ENCODE measurements at places on chromosomes 16 and 17.

GRCh38 chr17:58969156-58969555 is 137.5 kb downstream of the TRIM37 start:
- DNase-seq, result no peak

DNA sequence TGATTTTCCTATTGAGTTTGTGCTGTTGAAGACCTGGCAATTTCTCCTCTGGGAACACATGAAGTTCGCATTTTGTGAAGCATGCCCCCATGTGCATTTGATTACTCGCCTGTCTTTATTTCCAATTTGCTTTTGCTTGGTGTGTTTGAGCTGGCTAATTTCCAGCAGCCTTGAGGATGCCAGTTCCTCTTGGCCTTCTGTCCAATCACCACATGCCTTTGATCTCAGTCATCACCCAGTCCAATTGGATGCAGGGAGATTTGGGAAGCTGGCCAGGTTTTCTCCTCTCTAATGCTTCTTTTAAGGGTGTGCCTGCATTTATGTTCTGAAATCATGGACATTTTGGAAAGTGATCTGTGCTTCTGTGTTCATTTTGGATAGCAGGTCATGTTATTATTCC is 3.8 kb upstream of the TMEM100 start:
- no peak for DNase-seq

DNA sequence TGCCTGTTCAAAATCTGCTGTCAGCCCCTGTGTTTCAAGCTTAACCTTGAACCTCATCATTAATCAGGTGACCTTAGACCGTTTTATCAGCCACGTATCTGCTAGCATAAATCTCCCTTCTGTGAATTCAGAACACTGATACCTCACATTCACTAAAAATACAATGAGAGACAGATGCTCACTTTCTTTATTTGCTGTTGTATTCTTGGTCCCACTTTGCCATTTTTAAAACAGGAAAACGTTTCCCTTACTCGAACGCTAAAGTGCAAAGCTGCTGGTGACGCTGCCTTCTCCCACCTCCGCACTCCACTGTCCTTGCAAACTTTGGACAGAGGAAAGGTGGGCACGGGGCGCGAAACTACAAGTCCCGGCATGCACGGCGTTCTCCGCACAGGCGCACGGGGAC is 220 bp upstream of the ARHGAP44 start:
- no peak for DNase-seq

DNA sequence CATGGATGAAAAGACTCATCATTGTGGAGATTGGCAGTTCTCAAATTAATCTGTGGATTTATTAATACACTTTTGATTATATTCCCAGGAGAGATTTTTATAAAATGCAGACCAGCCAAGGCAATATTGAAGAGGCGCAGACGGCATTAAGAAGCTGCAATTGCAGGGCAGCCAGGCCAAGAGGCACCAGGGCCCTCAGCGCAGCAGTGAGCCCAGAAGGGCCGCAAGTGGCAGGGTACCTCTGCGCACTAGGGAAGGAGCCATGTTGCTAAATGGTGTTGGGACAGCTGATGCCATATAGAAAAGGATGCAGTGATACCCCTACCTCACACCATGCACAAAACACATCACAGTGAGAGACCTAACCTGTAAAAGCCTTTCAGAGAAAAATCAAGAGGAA is 36.6 kb upstream of the CHMP6 start:
- DNase-seq, result no peak

GRCh38 chr16:6698548-6698947 is 634.1 kb upstream of the RBFOX1 start:
- no peak for DNase-seq

- no peak for DNase-seq
These were observed 9.6 kb downstream of the POLR2C start for GRCh38 chr16:57471852-57472664.

GRCh38 chr17:61444831-61445230 is 7.4 kb upstream of the TBX4 start:
- no peak for DNase-seq

GRCh38 chr16:30377050-30377811 is 2.6 kb downstream of the MYL11 start:
- no peak for DNase-seq

Data from CD4-positive, alpha-beta T cell treated with Interleukin-17A for 1 hour (primary cell).